ENCODE measurements at places on chromosomes 2 and 18. TPM values are rescaled to one million over a fixed set of nuclear protein-coding genes. Genes with fewer than 3 reads are reported as not detected.

The GNAL gene
- 31.0 TPM for total RNA-seq

The HOXD3 gene
- total RNA-seq, result 14.3 TPM

The CFAP221 gene
- not detected for total RNA-seq

The WNT6 gene
- total RNA-seq, result not detected

The ANKRD29 gene
- 5.5 TPM for total RNA-seq

The DUSP28 gene
- total RNA-seq, result 15.4 TPM

The CPLX4 gene
- total RNA-seq, result not detected

The RNF103 gene
- 21.3 TPM for total RNA-seq

The POTEI gene
- total RNA-seq, result 0.39 TPM

The RNF144A gene
- total RNA-seq, result 27.5 TPM

The IL36A gene
- total RNA-seq, result not detected

The SPDYA gene
- total RNA-seq, result 5.4 TPM

The RAPH1 gene
- total RNA-seq, result 76.5 TPM

The IL1F10 gene
- not detected for total RNA-seq

The CNDP1 gene
- total RNA-seq, result 0.18 TPM

The ALK gene
- 0.91 TPM for total RNA-seq

The NEU2 gene
- total RNA-seq, result not detected

The MBOAT2 gene
- 32.7 TPM for total RNA-seq

Measured in motor neuron (in vitro differentiated cells).